NAMALWA (cell line): ENCODE measurements at places on chromosomes 11 and 22.

DNA sequence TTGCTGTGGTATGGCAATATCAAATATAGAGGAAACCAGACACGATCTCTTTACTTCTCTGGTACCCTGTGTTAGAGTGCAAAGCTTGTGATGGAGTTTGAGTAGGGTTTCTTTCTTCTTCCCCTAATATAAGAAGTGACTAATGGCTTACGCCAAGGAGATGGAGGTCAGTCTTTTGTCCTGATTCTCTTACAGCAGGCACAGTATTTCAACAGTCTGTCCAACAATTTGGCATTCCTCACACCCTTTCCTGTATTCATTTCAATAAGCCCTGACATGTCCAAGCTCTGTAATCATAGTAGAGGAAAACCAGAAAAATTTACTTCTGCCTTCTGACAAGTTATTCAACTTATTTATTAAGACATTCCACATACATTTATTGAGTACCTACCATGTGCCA is 546.2 kb downstream of the TMEM135 start:
- DNase-seq = no peak

DNA sequence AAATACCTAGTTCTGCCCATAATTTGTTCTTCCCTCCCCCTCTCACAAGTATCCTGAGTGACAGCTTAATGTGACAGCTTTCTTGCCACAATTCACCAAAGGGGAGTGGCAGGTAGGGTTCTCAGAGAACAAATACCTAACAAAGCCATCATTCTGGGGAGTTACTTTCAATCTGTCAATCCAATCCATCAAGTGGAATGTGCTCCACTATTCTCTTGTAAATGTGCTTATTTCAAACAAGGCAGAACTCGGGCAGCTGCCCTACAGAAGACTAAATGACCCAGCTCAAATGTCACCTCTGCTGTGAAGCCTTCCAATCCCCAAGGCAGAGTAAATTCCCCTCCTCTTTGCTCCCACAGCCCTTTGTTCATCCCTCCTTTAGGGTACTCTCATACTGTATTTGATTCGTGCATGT is 27.8 kb downstream of the LGR4 start:
- DNase-seq = no peak

GRCh38 chr11:9565822-9566560 is 7.5 kb upstream of the WEE1 start:
- DNase-seq = no peak

- DNase-seq = peak; percentile 80
Measured at GRCh38 chr11:118171269-118172062, 5.0 kb downstream of the SCN2B start.

GRCh38 chr11:99015634-99016454 is 4.9 kb upstream of the CNTN5 start:
- peak; percentile 67 for DNase-seq
